NCI-H2107 (cell line): ENCODE measurements at places on chromosomes 1 and 21.

DNA sequence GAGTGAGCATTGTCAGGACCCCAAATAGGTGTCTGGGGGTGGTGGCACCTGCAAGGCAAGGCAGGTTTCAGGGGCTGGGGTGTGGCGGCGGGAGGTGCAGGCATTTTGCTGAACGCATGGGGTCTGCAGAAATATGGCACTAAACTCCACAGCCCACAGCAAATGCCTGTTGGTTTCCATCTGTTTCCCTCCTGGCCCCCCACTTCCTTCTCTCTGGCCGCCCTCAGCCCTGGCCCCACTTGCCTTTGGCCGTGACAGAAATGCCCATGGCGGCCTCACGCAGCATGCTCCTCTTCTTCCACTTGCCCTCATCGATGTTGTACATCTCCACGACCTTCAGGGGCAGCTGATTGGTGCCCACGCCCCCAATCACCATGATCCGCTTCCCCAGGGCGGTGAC lies 13.7 kb downstream of the KLHDC8A start:
- no peak for DNase-seq

DNA sequence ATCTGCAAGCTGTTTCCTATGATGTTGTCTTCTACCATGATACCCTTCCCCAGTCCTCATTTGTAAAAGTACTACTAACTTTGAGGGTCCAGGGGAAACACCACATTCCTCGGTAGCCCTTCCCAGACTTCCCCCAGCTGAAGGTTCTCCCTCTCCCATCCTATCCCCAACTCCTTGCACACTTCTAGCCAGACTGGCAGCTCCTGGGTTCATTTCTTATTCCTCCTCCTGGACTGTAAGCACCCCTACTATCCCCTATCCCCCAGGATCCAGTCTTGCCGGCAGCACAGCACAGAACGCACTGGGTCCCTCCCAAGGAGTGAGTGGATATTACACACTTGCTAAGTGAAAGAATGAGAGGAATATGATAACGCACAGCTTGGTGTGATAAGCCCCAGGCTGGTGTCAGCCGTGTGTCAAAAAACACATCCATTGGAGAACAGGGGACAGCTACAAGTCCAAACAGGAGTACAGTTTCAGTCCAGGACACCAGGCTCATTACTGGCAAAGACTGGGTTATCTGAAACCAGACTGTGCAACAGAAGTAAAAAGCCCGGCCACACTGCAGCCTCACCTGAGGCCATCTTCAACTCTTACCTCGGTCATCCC lies 100.2 kb downstream of the SSBP3 start:
- no peak for DNase-seq

- no peak for DNase-seq
Observed at GRCh38 chr1:245876586-245876985, 630.5 kb downstream of the SMYD3 start.

DNA sequence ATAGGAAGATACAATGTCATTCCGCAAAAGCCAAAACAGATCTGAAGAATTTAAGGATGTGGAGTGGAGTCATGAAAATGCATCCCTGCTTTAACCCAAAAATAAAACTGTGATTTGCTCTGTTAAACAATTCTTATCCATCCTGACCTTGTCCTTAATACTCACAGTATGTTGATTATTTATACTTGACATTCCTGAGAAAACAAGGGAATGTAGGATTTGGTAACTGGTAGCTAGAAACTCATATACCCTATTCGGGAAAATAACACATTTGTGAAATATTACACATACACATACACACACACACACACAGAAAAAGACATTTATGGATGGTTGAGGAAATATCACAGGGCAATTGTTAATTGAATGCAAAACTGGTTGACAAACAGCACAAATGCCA lies 80.2 kb downstream of the FMN2 start:
- no peak for DNase-seq

DNA sequence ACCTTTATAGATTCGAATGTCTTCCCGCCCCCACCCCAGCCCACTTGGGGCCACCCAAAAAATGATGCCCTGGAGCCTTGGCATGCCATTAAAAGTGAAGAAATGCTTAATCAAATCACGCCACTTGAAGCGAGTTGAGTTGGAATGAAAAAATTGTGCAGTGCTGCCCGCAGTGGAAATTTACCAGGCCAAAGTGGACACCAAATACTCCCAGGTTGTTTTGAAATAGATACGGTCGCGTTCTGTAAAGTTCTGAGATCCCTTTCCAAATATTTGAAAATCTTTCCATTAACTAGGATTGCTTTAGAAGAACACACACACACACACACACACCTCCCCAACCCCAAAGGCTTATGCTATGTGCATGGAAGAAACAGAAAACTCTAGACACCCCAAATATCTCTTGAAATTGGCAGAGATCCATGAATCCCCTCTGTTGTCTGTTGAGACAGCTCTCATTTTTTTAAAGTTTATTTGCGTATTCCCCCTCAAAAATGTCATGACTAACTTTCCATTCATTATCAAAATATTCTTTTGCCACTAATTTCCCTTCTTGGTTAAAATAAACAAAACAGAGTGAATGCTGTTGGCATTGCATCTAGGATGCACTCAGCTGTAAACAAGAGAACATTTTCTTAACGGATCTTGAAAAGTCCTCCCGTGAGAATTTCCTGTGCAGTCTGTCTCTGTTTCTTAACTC lies 142.3 kb upstream of the KCNE2 start:
- no peak for DNase-seq
